ENCODE measurements at places on chromosomes 4 and X.

- DNase-seq, result no peak
Measured at GRCh38 chr4:168612450-168613135, 115.7 kb downstream of the PALLD start.

DNA sequence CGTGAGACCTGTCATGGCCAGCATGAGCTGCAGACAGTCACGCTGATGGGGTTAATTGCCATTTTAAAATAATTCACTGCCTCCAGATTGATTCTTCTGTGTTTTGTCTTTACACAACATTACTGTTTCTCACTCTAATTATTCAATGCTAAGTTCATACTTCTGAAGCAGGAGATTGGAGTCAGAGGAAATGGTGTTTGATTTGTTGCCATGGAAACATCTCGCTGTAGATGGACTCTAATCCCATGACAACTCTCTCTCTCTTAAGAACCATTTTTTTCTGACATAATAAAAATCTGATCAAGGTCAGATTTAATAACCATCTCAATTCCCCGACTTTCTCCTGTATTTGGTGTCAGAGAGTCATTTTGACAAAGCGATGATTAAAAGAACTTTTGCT is 209.0 kb downstream of the IDS start:
- DNase-seq, result no peak

GRCh38 chrX:108396188-108396891 is 41.9 kb downstream of the COL4A6 start:
- DNase-seq, result no peak

DNA sequence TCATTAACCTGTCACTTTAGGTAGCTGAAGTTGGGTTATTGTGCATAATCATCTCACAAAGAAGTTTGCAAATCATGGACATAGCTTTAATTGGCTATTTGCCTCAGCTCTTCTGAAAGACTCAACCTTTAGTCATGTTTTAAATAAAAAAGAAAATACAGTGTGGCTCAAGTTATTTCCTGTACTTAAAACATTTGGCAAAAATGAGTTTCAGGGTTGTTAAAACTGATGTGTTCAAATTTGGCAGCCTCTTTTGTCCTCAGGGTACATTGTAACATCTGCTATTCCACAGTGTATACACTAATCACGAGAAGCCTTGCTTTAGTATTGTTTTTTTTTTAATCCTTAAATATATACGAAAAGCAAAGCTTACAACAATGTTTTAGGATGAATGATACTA is 31.5 kb upstream of the HPGD start:
- DNase-seq, result no peak

DNA sequence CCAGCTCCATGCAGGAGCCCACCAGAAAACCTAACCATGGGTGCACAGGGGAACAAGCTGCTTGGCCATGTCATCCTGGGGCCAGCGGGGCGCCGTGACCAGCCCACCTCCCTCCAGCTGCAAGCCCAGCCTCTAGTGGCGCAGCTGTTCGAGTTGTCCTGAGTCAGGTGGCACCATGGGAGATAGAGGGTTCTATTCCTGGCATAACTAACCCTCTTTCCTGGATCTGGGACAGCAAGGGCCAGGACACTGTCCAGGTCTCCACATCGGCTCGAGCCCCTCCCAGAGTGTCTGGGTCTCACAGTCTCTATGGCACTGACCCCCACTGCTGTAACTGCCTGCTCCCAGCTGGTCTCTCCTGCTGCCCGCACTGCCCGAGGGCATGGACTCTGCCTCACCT is 16.7 kb downstream of the ABLIM2 start:
- no peak for DNase-seq

GRCh38 chr4:42710761-42711160 is 53.9 kb upstream of the ATP8A1 start:
- no peak for DNase-seq

DNA sequence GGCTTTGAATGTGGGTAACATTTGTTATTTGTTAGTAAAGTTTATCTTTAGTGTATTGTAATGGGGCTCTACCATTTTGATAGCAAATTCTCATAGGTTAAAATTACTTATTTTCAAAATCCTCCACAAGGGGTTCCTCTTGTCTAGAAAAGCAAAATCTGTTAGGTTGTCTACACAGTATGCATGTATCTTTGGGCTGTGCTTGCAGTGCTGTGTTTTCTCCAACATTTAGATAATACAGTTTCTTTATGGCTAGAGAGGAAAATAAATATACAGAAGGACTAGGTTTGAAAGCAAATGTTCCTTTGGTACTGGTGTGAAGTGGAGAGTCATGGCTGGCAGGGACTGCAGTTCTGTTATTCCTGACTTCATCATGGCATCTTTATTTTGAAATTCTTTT is 40.3 kb downstream of the POLR2B start:
- DNase-seq, result no peak

- no peak for DNase-seq
Measured at GRCh38 chrX:153934148-153934761, 582 bp downstream of the NAA10 start.

- no peak for DNase-seq
Measured at GRCh38 chr4:138223231-138223910, 18.8 kb downstream of the SLC7A11 start.

- no peak for DNase-seq
Measured at GRCh38 chr4:84177831-84178542, 321.1 kb downstream of the NKX6-1 start.

DNA sequence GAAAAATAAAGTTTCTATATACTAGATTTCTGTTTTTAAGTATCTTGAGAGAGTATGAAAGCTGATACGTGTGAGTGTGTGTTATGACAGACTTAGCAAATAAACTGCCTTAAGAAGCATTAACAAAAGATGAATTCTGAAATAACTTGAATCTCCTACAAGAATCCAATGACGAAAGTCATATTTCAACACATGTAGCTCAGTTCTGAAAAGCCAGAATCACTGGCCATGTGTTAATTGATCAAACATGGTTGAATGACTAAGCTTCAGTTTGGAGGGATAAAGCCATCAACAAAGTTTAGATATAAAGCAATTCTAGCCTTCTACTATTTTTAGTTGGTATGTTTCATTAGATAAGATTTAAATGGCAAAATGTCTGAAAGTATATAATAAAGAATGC is 88.5 kb upstream of the ETNPPL start:
- DNase-seq, result no peak

DNA sequence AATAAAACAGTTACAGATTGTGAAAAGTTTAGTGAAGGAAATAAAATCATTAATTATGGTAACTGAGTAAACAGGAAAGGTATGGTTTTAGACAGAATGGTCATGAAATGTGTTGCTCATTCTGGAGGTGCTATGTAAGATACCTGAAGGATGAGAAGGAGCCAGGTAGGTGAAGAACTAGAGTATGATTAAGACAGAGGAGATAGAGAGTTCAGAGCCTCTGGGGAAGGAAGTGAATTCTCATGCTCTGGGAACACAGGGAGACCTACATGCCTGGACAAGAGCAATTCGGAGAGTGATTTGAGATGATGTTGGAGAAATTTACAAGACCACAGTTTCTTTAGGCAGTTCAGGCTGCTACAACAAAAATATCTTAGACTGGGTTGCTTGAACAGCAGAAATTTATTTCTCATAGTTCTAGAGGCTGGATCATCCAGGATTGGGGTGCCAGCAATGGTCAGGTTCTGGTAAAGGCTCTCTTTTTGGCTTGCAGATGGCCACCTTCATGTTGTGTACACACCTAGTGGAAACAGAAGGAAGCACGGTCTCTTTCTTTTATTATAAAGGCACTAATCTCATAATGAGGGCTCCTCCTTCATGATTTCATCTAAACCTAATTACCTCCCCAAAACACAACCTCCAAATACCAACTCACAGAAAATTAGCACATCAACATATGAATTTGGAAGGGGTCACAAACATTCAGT is 1416.1 kb downstream of the PCDH7 start:
- no peak for DNase-seq

DNA sequence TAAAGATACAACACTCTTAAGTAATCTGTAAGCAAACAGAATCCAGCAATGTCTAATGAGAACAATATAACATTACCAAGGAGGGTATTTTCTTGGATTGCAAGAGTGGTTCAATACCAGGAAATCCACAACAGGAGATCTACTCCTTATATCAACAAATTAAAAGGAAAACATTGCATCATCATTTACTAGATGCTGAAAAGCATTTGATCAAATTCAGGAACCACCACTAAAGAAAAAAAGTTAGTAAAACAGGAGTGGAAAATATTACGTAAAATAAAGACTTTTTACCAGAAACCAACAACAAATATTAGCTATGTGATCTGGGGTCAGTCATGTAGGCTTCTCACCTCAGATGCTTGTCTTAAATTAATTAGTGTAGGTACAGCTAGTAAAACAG is 66.8 kb upstream of the MAB21L2 start:
- no peak for DNase-seq

DNA sequence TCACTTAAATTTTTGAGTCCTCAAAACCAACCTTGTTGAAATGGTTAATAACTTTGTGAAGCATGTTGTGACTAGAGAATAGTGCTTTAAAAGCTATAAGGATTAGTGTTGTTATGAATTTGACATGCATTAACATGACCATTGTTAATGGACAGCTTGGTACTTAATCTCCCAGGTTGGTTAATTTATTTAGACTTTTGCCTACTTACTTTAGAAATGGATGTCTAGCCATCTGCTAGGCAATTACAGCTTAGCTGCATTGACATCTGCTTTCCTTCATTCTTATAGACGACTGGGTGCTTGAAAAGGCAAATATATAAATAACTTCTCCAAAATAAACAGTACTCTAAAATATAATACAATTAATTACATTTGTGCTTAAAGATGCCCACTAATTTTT is 368.0 kb downstream of the CCSER1 start:
- DNase-seq, result no peak

GRCh38 chr4:7651461-7651921 is 216.8 kb upstream of the PSAPL1 start:
- DNase-seq, result no peak

GRCh38 chr4:6281436-6282313 is 12.0 kb downstream of the WFS1 start:
- no peak for DNase-seq

DNA sequence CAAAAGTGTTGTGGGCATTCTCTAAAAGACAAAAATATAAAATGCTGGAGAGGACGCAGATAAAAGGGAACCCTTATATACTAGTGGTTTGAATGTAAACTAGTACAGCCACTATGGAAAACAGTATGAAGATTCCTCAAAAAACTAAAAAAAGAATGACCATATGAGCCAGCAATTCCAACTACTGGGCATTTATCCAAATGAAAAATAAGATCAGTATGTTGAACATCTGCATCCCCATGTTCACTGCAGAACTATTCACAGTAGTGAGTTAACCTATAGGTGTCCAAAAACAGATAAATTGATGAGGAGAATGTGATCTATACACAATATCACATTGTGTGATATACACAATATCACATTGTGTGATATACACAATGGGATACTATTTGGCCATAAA is 1615.3 kb downstream of the PCDH18 start:
- no peak for DNase-seq

GRCh38 chrX:37875675-37876074 is 28.3 kb upstream of the DYNLT3 start:
- DNase-seq, result no peak

- no peak for DNase-seq
Measured at GRCh38 chr4:89681671-89682070, 155.3 kb downstream of the SNCA start.

- DNase-seq, result no peak
Measured at GRCh38 chr4:94665500-94666404, 92.0 kb upstream of the BMPR1B start.

DNA sequence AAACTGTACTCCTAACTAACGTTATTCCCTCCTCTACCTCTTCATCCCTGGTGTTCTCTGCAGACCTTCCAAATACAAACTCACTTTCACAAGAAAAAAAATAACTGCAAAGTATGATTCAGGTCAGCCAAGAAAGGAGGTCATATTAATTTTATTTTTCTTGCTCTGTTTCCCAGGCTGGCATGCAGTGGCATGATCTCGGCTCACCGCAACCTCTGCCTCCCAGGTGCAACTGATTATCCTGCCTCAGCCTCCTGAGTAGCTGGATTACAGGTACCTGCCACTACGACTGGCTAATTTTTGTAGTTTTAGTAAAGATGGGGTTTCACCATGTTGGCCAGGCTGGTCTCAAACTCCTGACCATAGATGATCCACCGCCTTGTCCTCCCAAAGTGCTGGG is 156.6 kb downstream of the CHIC2 start:
- no peak for DNase-seq

DNA sequence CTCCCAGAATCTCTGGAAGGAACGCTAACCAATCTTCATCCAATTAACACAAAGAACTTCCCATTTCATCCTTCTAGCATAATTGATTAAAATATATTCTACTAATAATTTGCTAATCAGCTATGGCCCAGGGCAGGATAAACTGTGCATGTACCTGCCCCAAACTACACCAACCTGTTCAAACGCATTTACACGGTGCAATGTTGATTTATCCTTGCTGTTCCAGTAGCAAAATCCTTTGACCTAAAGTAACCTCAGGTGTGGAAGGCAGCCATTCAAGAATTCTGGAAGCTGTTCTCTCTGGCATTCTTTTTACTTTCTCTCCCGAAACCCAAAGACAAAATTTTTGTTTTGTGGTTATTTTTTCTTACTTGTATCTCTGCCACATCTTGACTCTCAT is 309.4 kb downstream of the ZNF674 start:
- no peak for DNase-seq

DNA sequence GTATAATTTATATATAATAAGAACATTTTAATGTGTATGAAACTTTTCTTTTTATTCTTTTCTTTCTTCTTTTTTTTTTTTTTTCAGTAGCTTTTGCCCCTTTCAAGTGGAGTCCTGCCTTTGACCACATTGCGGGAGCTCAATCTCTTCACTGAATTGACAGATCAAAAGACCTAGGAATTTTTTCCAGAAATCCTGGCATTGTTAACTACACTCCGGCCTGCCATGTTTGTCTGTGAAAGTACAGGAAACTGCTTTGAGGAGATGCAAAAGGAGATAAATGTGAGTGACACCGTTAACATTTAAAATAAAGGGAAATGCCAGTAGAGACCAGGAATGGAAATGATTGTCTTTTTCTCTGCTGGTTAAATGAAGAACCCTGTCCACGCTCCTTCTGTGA is 159.3 kb upstream of the VCX3A start:
- DNase-seq, result no peak

DNA sequence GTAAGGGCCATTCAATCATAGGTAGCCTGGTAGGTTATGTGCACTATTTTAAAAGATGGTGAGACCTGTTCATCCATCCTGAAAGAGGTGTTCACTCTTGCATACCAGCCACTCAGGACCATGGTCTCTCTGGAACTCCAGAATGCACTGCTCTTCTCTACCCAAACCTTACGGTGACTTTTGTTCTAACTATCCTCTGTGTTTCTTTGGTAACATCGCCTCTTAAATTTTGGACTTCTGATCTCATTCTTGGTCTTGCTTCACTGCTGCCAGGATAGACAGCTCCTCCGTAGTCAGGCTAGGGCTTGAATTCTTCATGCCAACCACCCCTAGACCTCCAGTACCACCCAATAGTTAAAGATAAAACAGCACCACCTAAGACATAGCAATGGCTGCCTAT is 346.3 kb upstream of the GALNT7 start:
- DNase-seq, result no peak

- DNase-seq, result no peak
Measured at GRCh38 chrX:74178536-74178935, 125.4 kb upstream of the ZCCHC13 start.
